ENCODE measurements at places on chromosomes 3 and 15.

- no peak for DNase-seq
Observed at GRCh38 chr3:61520966-61521628, 40.3 kb upstream of the PTPRG start.

- DNase-seq = peak; percentile 42
Observed at GRCh38 chr3:60010781-60011180, 961.0 kb upstream of the CFAP20DC start.

DNA sequence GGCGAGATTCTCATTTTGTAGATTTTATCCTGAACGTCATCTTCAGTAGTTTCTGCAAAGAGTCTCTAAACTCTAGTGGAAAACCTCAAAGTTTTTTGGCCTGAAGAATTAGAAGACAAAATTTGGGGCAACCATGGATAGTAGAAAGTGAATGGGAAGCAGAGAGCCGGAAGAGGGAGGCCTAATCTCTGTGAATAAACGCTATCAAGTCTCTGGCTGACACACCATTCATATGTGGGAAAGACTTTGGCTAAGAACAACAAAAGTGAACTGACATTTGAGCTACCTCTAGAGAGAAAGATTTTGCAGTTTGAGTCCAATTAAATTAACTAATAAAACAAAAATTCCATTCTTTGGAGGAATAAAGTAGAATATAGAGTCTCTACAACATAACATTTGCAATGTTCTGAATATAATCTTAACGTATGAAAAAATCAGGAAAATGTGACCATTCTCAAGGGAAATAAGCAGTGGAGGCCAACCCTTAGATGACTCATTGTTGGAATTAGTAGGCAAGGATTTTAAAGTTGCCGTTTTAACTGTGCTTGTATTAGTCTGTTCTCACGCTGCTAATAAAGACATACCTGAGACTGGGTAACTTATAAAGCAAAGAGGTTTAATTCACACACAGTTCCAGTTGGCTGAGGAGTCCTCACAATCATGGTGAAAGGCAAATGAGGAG, 184.6 kb downstream of the C3orf38 start:
- no peak for DNase-seq

DNA sequence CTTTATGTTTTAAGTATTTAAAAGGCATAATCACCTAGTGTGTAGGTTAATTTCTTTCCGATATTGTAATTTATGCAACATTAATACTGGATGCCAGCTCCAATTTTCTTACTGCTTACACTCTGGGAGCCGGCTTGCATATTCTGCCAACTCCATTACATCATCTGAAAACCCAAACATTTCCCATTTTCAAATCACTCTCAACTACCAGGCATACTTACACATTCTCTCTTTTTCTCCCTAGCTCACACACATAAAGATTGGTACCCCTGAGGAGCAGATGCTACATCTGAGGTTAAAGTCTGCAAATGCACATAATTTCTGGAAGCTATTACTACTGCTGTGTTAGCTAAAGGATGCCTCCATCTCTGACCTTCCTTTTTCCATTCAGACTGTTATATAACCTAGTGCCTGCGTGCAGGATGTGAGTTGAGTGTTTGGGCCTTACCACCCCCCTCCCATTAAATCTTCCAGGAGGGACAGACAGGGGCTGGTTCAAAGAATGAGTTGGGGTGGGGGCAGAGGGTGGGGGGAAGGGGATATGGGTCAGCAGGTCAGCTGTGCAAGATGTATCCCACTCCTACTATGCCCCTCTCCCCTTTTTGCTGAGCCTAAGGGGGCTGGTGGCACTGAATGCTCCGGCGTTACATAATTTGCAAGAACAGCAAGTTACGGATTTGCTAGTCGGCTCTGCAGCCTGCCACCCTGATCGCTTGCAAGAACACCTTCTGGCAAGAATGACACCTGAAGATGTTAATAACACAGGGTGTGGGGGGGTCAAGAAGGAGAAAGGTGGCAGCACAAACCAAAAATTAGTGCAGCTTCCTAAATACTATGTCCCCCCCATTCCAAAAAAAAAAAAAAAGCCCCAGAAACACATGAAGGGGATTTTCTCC, 2.5 kb downstream of the RORA start:
- DNase-seq = no peak

- no peak for DNase-seq
Observed at GRCh38 chr15:69673291-69673881, 220.8 kb downstream of the RPLP1 start.

GRCh38 chr3:195154111-195154791, 116.7 kb downstream of the XXYLT1 start:
- no peak for DNase-seq

DNA sequence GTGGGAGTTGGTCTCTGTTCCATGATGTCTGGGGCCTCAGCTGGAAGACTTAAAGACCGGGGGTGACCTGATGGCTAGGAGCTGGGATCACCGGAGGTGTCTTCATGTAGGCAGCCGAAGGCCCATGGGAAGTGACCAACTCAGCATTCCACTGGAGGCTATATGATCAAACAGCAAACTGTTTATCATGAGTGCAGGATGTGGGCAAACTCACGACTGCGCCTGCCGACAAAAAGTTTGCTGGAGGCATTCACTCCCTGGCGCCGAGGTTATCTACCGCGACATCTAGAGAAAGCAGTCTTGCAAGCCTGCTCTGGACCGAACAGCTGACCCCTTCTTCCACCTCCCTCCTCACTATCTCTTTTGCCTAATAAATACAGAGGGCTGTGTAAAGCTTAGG, 62.7 kb upstream of the NR2C2 start:
- DNase-seq = no peak

- DNase-seq = no peak
Observed at GRCh38 chr3:130259166-130259874, 86.2 kb upstream of the COL6A5 start.

- no peak for DNase-seq
Observed at GRCh38 chr15:33913459-33913858, 54.8 kb upstream of the CHRM5 start.

DNA sequence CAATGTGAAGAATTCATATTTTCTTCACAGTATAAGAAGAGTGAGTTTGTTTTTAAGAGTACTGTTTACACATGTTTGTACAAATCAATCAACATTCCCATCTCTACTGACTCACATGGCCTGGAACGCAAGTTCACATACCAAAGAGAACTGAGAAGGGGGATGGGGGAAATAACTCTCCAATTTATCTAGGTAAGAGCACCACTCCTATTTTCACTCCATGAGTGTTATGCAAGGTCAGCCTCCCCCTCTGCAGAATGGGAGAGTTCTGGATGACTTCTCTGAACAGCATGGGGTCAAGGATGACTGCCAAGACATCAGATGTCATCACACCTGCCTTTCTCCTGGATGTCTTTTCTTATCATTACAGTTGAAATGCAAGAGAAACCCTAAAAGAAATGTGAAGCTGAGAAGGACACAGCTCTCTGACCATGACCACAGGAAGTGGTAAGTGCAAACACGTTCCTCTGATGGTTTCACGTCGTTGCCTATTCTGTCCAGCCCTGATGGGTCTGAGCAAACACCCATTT, 95.2 kb downstream of the SEMA6D start:
- DNase-seq = no peak

DNA sequence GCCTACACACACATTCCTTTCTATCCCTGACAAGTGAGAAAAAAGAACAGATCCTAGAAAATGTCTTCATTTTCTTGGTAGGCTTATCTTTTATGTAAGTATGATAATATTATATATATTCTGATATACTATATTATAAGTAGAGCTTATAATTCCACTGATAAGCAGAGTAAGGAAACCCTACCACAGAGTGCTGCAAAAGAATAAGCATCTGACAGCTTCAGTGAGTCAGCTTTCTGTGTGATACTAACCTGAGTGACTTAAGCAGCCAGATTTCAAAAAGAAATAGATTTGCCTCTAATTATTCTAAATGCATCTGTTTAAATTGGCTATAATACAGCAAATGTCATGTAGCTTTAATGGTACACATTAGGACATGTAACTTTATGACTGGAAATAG, 656.0 kb downstream of the MCTP2 start:
- DNase-seq = no peak

DNA sequence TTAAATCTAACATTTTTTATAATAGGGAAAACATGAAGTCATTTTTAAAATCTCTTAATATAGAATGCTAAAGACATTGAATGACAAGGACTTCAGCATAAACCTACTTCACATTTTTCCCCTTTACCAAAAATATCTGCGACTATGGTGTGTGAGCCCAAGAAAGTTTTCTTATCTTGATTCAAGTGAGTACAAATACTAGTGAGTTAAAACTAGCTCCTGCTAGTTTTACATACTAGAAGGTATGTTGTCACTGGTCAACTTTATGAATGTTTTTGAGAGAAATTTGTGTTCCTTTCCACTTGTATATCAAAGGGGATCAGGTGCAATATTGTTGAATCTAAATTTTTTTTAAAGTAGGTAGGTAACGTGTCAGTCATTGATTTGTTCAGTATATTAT, 152.4 kb upstream of the CGNL1 start:
- DNase-seq = no peak

DNA sequence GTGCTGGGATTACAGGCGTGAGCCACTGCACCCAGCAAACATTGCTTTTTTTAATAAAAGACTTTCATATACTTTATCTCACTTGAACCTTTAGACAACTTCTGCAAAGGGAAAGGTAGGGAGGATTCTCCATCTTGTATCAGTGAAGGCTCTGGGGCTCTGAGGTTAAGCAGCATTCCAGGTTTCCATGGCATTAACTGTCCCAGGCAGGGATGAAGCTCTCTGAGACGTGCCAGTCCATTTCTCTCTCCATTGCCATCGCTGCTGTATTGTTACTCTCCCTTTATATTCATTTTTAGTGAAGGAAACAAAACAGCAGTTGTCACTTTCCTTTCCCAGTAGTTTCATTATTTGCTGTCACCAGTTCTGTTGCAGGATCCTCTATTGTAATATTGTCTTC, 342.4 kb downstream of the LPP start:
- no peak for DNase-seq

DNA sequence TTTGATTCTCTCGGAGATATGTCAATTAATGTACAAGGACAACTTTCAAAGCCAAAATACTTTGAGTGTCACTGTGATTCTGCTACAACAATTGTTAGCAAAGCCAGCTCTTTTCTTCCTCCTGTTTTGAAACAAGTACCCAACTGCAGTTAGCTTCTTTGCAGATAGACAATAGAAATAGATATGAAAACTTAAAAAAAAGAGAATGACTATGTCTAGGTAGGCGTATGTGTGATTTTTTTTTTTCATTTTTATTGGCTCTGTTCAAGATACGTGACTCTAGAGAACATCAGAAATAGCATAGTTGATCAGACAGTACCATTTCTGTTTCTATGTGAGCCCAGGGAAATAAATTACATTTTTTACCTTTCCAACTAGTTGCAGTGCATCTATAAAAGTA, 142.9 kb upstream of the CNTN4 start:
- no peak for DNase-seq

GRCh38 chr15:74823324-74823723, 3.1 kb upstream of the CPLX3 start:
- DNase-seq = no peak

GRCh38 chr3:107285197-107285596, 92.0 kb upstream of the CCDC54 start:
- no peak for DNase-seq

DNA sequence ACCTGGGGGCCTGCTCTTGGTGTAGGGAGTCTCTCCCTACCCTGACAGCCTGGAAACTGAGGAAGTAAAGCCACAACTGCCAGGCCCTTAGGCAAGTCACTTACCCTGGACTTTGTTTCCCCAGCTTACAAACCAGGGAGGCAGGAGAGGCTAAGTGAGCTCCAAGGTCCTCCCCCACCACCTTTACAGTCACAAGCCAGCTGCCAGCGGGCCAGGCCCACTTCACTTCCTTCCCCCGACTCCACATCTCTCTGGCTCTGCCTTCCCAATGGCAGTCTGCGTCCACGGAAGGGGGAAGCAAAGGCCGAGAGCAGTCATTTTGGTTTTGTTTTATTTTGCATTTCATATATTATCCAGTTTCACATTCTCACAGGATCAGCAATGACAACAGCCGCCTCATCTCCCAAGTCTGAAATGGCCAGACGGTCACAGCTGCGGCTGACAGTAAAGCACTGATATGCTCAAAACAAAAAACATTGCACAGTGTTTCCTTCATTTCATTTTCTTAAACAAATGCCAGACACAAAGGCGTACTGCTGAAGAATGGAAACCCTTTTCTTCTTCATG, 35.7 kb downstream of the RBPMS2 start:
- no peak for DNase-seq

- DNase-seq = no peak
Observed at GRCh38 chr3:189573004-189573403, 58.2 kb upstream of the TP63 start.

- no peak for DNase-seq
Observed at GRCh38 chr15:88913017-88913849, at the start of gene MFGE8. MFGE8 (minus strand) TSS chr15:88913379; CDS start chr15:88913319, 60 bp downstream.
